ENCODE measurements at places on chromosomes 4 and X. TPM values are rescaled to one million over a fixed set of nuclear protein-coding genes. Genes with fewer than 3 reads are reported as not detected.

The COL4A6 gene
- total RNA-seq, result 0.18 TPM

The USP38 gene
- total RNA-seq, result 11.3 TPM

The GDI1 gene
- total RNA-seq, result 131 TPM

The HSPA4L gene
- total RNA-seq, result 0.54 TPM

The GUCY1A1 gene
- 1.1 TPM for total RNA-seq

The ARHGAP36 gene
- not detected for total RNA-seq

The KCNIP4 gene
- total RNA-seq, result not detected

The RRH gene
- not detected for total RNA-seq

The MAGEE1 gene
- 0.65 TPM for total RNA-seq

The RS1 gene
- not detected for total RNA-seq

The CABS1 gene
- not detected for total RNA-seq

The NWD2 gene
- not detected for total RNA-seq

The DCLK2 gene
- total RNA-seq, result 1.8 TPM

The PPID gene
- total RNA-seq, result 19.1 TPM

The CT45A1 gene
- total RNA-seq, result not detected

The DCAF12L1 gene
- total RNA-seq, result not detected

The SHOX gene
- not detected for total RNA-seq

The INPP4B gene
- 1.6 TPM for total RNA-seq

The OTC gene
- not detected for total RNA-seq

The SMIM43 gene
- 2.1 TPM for total RNA-seq

The CTAG1B gene
- not detected for total RNA-seq

The GSX2 gene
- not detected for total RNA-seq

The ZCCHC18 gene
- total RNA-seq, result 0.18 TPM

The TMEM31 gene
- not detected for total RNA-seq

The TMSB15C gene
- total RNA-seq, result 0.49 TPM

The FAM184B gene
- total RNA-seq, result under 0.01 TPM

The ARHGAP24 gene
- 41.2 TPM for total RNA-seq

The GLRA2 gene
- not detected for total RNA-seq

Data from cardiac atrium fibroblast (primary cell).